Sigmoid colon (tissue), 7 donors: ENCODE measurements at places on chromosomes 2 and 18. TPM values are rescaled to one million over a fixed set of nuclear protein-coding genes. Genes with fewer than 3 reads are reported as not detected.

Gene SKOR2
- not detected for total RNA-seq

DNA sequence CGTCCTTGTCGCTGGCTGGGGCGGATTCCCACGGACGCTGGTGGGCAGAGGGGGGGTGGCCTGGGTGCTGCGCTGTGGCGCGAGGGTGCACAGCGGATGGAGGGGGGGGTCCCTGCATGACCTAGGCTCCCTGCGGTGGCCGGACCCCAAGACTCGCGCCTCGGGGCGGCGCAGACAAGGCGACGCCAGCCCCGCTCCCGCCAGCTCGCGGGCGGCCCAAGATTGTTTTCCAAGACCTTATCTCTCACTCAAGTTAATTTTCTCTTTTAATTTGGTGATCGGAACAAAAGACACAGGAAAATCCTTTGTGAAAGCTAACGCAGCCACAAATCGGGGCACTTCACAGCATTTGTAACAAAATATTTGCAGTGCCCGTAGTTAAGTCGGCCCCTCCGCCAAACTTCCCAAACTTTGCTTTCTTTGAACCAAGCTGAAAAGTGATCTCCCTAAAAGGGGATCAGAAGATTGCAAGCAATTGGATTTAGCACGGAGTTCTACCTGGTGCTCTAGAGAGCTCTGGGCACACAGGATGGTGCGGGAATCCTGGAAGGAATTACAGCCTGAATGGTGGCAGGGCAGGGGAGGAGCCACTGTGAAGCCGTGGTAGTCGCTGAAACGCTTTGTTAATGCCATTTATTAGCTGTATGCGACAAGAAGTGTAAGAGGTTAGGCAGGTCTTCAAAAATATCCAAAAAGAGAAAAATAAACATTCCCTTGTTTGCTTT is 4.8 kb upstream of the ID2 start:
- DNase-seq: no peak

DNA sequence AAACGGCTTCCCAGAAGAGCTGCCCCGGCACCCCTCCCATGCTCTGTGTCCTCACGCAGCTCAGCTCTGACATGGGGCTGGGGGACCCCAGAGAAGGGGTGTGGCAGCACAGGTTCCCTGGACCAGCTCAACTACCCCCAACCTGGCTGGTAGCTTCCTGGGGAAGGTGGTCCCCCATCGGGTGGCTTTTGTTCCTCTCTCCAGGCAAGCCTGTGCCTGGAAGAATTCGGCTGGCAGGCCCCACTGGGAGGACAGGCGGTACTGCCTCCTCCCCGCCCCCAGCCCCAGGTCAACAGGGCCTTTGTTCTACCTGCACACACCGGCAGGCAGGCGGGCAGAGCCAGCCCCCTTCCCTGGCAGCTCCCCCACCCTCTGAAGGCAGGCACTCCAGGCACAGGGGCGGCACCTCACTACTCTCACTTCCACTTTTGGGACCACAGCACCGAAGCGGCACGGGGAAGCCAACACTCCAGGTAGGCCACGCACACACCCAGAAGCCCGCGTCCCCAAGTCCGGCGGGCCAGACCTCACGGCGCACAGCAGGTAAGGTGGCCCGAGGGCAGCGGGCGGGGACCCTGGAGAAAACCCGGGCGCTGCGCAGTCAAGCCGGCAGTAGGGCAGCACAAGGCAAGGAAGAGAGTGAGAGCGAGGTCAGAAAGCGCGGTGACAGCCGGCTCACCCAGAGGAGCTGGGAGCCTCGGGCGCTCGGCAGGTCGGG is 1.3 kb downstream of the HS6ST1 start:
- peak; percentile 65 for DNase-seq

DNA sequence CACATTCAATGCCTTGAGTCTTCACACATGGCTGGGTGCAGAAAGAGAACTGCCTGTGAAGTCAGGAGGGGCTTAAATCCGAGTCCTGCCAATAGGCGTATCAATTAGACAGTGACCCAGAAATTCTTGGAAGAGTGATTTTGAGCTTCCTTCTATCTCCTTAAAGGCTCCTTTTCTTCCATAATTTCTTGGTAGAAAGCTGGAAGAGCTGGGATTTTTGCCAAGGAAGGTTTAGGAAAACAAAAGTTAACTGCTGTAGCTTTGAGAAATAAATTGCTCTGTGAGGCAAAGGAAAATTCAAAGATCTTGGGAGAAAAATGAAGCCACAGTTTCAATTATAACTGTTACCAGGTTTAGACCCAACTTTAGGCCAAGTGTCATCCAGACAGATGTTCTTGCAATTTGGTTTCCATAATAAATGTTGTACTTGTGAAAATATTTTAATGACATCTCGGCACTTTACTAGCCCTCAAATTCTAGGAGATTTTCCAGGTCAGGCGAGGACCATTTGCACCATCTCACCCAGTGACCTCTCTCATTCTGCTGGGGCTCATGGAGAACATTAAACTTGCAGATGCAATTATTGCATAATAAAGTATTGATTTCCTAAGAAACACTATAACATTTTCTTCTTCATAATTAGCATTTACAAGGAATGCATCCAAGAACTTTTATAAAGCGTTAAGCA is 329.7 kb upstream of the MEIS1 start:
- DNase-seq: peak; percentile 70

DNA sequence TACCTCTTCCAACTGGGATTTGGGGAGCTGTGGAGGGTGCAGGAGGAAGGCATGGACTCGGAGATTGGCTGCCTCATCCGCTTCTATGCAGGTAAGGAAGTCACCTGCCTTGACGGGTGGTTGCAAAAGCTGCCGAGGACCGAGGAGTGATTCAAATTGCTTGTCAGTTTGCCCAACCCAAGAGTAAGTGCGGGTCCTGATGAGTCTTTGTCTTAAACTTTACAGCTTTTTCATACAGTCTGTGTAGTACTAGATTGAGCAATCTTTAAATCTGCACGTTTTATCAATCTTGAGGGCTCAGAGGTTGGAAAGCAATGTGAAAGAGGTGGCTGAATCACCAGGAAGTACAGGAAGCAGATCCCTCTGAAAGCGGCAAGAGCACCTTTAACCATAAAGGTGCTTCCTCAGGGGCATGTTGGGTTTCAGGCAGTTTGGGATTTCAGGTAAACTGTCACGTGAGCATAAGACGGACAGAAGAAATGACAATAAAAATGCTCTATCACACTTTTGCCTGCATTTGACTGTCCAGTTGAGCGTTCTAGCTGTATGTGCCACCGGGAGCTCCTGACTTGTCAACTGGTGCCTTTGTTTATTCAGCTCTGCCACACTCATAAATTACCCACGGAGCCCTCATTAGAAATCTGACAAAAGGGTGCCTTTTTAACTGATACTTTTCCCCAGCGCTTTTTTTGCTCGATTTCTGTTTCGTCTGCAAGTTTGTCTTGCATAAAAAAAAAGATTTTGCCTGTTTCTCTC is 2.0 kb downstream of the PHLPP1 start:
- DNase-seq: no peak

DNA sequence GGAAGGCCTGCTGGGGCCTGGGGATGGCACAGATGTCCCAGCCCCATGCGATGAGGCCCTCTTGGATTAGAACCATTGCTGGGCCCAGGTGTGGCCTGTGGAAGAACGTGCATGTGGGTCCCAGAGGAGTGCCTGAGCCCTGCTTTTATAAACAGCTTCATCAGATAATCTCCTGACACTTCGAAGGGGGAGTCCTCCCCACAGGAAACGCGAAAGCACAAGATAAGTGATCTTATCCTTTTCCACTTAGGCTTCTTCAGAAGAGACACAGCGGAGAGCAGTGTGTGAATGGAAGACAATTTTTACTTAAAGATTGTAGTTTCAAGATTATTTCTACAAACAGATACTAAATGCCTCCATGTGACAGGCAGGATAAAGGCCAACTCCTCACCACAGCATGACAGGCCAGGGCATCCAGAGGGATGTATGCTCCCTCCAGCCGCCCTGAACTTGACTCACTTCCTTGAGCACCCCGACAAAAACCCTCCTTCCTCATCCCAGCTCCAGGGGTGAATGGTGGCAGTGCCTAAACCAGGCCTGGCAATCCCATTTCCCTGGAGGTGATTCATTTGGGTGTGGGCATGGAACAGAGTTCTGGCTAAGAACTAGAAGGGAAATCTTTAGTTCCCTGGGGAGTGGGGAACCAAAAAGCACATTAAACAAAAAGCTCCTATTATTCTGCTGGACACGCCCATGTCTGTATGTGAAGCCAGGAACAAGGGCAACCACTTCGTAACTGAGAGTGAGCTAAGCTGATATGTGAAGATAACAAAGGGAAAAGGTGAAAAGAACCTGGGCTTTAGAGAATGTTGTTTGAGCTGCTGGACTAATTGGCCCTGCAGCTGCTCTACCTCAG is 56.2 kb upstream of the TMEM163 start:
- no peak for DNase-seq

Gene PRR30
- total RNA-seq: not detected

- DNase-seq: no peak
Observed at GRCh38 chr2:147607379-147607778, 237.4 kb upstream of the ACVR2A start.

DNA sequence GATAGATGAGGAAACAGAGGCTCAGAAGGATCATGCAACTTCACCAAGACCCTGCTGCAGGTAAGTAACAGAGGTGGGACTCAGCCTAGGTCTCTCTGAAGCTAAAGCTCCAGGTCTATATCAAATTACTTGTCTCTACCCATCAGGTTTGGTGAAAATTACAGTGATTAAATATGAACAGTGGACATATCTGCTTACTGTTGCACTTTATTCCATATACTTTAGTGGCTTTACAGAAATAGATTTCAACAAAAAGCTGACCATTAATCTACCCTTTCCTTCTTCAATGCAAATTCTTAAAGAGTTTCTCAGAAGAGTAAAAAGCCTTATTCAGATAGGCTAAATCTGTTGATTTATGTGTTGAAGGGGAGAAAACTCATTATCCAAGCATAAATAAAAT is 42.8 kb upstream of the STK17B start:
- no peak for DNase-seq

Gene COLEC11
- 2.9 TPM for total RNA-seq

Gene ICA1L
- total RNA-seq: 28.8 TPM

Gene GKN2
- total RNA-seq: not detected

GRCh38 chr2:230408244-230408842 is 7.7 kb upstream of the SP100 start:
- DNase-seq: no peak

Gene PTPN18
- 36.0 TPM for total RNA-seq

- no peak for DNase-seq
Observed at GRCh38 chr18:30440351-30440750, 602.2 kb downstream of the DSC3 start.

Gene NEU4
- total RNA-seq: not detected

GRCh38 chr2:128770143-128771085 is 451.7 kb upstream of the HS6ST1 start:
- DNase-seq: peak; percentile 40

GRCh38 chr2:6264198-6264597 is 572.0 kb downstream of the SOX11 start:
- no peak for DNase-seq

DNA sequence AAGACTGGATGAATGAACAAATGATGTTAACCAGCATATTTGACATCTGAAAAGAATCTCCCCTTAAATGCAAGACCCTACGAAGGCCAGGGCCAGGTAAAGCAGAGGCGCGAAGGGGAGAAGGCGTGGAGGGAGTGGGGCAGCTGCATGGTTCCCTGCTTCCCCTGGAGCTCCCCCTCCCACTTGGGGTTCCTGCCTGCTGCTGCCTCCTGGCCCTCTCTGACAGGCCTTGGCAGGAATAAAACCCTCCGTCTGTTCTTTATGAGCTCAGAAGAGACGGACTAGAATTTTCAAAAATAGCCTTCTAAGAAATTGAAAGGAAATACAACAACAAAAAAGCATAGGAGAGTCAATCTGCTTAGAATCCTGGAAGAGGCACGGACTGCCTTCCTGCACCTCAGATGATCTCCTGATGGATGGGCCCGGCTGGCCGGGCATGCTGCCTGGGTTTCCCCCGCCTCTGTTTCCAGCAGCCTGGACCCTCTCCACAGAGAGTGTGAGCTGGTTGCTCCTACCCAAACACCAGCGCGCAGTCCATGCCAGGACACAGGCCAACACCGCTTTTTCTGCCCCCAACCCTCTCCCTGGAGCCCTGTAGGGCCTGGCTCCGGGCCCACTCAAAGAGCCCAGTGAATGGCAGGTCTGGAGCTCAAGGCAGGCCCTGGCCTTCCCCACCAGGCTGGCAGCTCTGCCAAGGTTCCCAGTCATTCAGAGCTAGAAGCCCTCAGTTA is 23.9 kb downstream of the CFAP65 start:
- peak; percentile 51 for DNase-seq

- no peak for DNase-seq
Observed at GRCh38 chr2:172234716-172235691, 132.3 kb upstream of the DLX2 start.

DNA sequence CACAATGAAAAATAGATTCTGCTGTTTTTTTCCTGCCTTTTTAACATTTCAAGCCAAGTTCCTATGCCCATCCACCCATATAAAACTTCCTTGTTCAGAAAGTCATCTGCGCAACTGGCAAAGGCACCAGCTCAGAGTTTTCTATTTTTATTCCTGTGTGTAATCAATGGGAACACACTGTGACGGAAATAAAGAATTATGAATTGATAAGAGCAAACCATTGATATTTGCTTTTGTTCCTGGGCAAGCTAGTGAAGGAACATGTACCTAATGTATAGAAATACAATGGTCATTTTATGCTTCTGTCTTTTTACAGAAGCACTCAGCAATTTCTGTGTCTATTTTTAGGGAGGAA is 30.8 kb upstream of the AAK1 start:
- DNase-seq: no peak

Gene REEP1
- 79.5 TPM for total RNA-seq

GRCh38 chr2:177403838-177404237 is 11.3 kb downstream of the AGPS start:
- no peak for DNase-seq

GRCh38 chr2:9250091-9250490 is 43.5 kb downstream of the ASAP2 start:
- no peak for DNase-seq

GRCh38 chr2:137799600-137799999 is 164.7 kb upstream of the HNMT start:
- no peak for DNase-seq

GRCh38 chr2:55846426-55846825 is 77.2 kb downstream of the EFEMP1 start:
- no peak for DNase-seq

DNA sequence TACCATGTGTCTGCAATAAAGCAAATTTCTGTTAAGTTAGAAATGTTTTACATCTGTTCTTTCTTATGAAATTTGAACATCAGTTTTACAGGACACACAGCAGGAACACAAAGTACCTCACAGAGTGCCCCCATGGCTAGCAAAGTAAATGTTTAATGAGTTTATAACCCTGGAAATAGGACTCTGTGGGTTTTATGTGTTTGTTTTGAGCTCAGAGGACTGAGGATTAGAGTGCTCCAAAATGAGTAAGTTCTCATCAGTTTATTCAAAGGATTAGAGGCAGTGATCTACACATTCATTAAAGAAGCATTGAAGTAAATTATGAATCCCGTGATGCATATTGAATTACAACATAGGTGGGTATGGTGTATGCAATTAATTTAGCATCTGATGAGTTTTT is 281.8 kb downstream of the GULP1 start:
- no peak for DNase-seq

Gene CGREF1
- 1.4 TPM for total RNA-seq

DNA sequence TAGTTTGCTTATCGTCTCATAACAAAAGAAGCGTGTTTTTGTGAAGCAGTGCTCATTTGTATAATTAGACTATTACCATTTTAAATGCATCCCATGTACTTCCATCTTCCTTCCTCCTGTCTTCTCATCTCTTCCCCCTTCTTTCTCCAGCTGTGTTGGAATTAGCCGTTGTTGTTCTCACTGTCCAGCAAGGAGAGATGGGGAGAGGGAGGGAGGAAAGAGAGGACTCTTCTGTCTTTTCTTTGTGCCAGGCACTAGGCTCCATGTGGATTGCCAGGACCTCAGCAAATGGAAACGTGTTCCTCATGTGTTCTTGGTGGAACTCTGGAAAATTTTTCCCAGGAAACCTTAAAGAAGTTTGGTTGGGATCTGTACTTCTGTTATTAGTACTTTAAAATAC is 131.7 kb downstream of the PHLPP1 start:
- no peak for DNase-seq
